Cortex of kidney (tissue), 1 donor: ENCODE measurements at places on chromosomes 1 and 21.

GRCh38 chr1:43844114-43844513 lies 89.5 kb upstream of the ARTN start:
- DNase-seq: no peak

- no peak for DNase-seq
These were observed 648 bp upstream of the DR1 start for GRCh38 chr1:93344886-93345632.

- DNase-seq: no peak
These were observed 147.2 kb downstream of the CHD1L start for GRCh38 chr1:147389532-147390184.

DNA sequence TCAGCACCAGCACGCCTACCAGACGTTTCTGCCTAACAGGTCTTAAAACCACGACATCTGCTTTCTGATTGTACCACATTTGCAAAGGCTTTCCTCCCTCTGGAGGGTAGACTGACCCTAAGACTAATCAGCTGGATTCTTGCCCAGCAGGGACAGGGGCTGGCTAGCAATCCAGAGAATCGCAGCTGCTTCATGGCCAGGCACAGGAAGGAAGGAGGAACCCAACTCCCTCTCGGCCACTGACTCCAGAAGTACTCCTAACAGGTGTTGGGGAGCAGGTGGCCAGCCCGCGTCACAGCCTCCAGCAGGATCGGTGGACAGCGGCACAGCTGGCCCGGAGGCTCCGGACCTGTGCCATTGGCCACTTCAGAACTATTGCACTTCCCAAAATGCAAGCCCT lies 180.8 kb downstream of the NPHP4 start:
- no peak for DNase-seq

- no peak for DNase-seq
These were observed 29.4 kb upstream of the USP24 start for GRCh38 chr1:55244476-55245099.

- no peak for DNase-seq
These were observed at the start of gene HDGF for GRCh38 chr1:156751451-156751756. Gene HDGF (minus strand): TSS chr1:156751675. CDS start chr1:156751429, 246 bp downstream.

DNA sequence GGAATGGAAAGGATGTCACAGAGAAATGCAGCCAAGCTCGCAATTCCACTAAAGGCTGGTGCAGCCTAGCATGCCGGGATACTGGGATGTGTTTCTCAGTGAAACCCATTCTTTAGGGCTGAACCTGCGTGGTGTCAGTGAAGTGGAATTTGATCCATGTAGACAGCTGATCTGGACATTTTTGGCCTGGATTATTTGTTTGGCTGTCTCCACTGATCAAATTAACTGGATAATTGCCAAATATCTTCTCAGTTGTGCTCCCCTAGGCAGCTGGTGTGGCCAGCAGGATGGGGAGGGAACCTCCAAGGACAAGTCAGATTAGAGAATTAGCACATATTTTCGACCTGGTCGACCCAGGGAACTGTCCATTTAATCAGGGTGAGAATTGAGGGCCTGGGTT lies 318.4 kb downstream of the RPS6KC1 start:
- no peak for DNase-seq

GRCh38 chr1:15573477-15573876 lies 11.4 kb downstream of the AGMAT start:
- no peak for DNase-seq
